ENCODE measurements at places on chromosomes 12 and 14.

DNA sequence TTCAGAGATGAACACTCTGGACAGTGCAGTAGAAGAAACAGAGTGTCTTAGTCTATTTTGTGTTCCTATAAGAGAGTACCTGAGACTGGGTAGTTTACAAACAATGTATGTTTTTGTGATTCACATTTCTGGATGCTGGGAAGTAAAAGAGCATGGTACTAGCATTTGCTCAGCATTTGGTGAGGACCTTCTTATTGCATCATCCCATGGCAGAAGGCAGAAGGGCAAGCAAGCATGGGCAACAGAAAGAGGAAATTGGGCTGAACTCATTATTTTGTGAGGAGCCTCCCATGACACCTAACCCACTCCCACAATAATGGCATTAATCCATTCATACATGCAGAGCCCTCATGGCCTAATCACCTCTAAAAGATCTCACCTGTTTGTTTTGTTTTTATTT lies 8.0 kb downstream of the ANKS1B start:
- DNase-seq = no peak

DNA sequence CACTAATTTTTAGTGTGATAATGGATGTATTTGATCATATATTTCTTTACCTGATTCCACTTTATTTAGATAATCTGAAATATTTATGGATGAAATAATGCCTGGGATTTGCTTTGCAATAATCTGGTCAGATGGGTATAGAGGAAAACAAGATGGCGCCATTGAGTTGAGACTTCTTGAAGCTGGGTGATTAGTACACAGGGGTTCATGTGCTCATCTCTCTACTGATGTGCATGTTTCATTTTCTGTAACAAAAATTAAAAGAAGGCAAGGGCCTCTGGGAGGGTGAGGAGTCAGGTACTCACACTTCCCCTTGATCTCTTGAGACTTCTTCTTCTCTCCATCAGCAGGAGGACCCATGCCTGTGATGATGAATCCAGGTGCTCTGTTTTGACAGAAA lies 61.8 kb downstream of the GCH1 start:
- DNase-seq = no peak

DNA sequence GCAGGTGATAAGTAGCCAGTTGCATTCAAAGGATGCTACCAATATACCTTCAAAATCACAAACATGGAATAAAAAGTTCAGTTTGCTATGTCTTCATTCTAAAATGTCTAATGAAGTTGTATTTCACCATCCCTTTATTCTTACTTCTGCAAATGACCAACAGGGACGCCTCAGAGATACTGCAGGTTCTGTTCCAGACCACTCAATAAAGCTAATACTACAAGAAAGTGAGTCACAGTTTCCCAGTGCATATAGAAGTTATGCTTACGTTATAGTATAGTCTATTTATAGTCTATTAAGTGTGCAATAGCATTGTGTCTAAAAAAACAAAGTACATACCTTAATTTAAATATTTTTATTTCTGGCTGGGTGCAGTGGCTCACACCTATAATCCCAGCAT lies 29.3 kb upstream of the EIF5 start:
- DNase-seq = no peak

- no peak for DNase-seq
Observed at GRCh38 chr12:70190262-70191010, 52.8 kb upstream of the CNOT2 start.

GRCh38 chr12:4243091-4243490 lies 30.5 kb upstream of the CCND2 start:
- DNase-seq = no peak

DNA sequence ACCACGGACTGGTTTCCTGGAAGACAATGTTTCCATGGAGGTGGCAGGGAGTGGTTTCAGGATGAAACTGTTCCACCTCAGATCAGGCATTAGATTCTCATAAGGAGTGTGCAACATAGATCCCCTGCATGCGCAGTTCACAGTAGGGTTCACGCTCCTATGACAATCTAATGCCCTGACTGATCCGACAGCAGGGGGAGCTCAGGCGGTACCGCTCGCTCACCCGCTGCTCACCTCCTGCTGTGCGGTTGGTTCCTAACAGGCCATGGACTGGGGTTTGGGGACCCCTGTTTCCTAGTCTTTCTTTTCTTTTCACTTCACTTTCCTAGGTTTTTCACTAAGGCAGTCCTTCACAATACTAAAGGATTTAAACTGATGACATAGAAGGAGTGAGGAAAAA lies 39.6 kb downstream of the GUCY2C start:
- DNase-seq = no peak

DNA sequence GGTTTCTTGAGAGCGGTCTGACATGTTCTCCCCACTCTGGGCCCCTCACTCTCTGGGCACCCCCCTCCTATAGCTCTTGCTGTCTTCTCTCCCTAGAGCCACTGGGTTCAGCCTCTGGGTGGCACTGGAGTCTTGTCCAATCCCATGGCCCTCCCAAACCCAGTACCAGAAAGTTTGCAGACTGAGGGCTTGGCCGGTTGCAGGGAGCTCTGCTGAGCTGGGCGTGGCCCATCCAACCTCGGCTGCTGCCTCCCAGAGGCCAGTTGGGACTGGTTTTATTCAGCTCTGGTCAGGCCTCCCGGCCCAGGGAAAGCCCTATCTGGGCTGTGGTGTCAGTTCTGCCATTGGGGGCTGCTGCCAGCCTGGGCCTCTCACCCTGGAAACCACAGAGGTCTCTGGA lies 37.9 kb downstream of the ISCA2 start:
- DNase-seq = no peak

DNA sequence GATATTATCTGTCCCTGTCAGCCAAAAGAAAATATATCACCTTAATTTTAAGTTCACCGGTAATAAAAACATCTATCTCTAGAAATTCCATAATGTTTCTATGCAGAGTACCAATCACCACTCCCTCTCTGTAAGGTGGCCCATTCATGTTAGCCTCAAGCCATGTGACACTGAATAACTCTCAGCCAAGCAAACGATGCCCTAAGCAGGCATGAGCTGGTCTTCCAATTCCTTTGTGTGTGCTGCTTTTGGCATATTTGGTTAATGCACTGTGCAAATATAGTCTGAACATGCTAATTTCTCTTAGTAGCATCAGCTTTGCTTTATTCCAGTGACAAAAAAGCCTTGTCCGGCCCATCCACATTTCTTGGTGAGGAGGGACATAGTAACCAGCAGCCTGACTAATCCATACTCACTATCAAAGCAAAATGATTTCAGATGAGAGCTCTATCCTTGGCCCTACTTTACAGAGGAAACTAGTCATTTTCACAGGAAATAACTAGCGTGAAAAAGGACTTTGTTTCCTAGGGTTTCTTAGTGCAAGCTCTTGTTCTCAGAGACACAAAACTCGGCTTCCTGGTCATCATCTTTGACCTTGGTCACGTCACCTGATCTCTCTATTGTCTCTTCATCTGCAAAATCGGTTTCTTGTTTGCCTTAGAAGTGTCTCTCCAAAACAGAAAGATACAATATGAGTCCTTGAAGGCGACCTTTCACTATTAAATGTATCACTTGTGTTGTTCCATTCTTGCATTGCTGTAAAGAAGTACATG lies 59.2 kb upstream of the RTRAF start:
- DNase-seq = no peak

DNA sequence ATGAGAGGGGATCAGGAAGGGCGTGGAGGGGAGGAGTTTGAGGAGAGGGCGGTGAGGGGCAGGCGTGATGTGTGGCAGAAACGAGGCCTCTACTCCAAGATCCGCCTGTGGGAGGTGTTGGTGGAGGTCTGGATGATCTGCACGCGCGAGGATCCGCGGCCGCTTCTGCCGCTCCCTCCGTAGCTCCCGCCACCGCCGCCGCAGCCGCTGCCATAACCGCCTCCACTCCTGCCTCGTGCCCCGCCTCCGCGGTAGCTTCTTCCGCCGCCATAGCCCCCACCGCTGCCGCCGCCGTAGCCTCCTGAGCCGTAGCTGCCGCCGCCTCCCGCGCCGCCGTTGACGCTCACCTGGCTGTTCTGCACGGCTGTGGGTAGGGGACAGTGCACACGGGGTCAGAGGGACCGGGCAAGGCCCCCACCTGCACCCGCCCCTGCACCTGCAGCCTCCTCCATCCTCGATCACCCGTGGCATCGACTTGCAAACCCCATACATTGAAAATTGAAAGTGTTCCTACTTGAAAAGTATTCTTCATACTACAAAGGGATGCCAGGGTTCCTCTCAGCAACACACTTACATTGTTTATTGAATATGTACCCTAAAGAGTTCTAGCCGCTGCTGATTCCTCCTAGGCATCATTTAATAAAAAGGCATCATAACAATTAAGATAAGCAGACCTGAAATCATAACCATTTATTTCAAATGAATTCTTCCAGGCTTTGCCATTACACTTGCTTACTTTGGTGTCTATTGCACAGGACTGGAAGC lies 11.1 kb upstream of the KRT1 start:
- peak; percentile 14 for DNase-seq

GRCh38 chr12:26274441-26275312 lies 79.3 kb downstream of the SSPN start:
- no peak for DNase-seq

DNA sequence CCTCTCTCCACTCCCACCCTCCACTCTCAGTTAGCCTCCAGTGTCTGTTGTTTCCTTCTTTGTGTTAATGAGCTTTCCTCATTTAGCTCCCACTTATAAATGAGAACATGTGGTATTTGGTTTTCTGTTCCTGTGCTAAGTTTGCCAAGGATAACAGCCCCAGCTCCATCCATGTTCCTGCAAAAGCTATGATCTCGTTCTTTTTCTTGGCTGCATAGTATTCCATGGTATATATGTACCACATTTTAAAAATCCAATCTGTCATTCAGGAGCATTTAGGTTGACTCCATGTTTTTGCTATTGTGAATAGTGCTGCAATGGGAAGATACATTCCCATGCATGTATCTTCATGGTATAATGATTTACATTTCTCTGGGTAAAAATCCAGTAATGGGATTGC lies 2.8 kb upstream of the WASHC4 start:
- no peak for DNase-seq

DNA sequence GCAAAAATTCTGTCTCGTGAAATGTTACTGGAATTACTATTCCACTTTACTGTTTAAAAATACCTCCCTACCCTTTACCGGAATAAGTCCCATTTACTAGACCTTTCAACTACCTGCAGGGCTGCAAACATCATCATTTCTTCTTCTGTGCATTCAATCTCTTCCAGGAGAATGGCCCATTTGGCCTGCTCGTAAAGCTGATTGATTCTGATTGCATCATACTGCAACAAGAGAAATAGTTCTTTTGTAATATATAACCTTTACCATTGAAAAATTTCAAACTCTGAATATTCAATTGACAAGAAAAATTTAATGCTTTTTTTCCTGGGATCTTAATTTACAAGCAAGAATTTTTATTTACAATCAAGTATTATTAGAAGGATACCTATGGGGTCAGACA lies 72.4 kb downstream of the FERMT2 start:
- DNase-seq = no peak

DNA sequence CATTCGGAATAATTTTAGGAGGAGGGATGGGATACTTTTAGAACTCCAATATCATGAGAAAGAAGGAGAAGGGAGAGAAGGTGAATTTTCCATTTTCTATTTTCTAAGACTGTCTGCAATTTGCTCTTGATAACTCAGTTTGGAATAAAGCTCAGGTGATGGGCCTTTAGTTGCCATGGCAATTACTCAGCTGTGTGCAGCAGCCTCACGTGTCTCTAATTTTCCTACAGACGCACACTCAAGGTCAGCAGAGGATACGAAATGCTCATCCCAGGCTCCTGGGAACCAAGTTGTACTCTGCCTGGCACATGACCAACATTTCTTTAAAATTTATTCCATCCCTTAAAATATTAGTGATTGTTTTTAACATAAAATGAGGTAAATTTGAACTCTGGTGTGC lies 76.7 kb downstream of the TTC8 start:
- no peak for DNase-seq

DNA sequence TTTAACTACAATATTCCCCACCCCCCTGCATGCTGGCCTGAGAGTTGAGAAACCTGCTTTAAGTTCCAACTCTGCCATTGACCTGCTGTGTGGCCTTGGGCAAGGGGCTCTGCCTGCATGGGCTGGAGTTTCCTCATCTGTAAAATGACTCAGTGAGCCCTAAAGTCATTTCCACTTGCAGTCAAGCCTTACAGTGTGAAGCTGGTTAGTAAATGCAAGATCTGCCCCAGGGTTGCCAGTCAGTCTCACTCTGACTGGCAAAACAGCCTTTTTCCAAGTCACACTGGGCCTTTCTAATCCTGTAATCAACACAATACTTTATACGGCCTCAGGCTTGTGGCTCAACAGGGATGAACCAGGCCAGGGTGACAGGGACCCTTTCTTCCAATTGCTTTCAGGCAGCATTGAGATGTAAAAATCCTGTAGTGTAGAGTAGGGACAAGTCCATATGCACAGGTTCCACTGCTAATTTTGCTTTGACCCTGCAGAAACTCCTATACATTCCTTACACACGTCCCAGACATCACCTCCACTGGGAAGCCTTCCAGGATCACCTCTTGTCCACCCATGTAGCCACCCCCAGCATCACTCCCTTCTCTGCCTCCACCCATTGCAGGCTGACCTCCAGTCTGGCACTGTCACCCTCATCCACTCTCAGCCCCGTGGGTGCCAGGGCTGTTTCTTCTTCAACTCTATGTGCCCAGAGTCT lies 42.6 kb upstream of the PRIMA1 start:
- no peak for DNase-seq

DNA sequence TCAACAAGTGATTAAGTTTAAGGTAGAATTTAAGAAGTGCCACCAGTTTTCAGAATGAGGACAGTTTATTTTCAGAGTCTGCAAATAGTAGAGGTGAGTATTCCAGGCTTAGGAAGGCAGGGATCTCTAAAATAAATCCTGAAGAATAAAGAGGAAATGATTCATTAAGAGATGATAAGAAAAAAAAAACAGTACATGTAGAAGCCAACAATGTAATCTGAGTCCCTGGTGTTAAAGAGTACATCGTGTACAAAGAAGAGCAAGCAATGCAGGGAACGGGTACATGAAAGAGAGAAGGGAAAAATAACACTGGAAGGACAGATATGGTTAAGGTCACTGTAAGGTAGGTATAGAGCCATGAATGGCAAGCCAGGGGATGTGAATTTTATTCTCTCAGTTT lies 95.2 kb upstream of the FOXG1 start:
- DNase-seq = no peak

DNA sequence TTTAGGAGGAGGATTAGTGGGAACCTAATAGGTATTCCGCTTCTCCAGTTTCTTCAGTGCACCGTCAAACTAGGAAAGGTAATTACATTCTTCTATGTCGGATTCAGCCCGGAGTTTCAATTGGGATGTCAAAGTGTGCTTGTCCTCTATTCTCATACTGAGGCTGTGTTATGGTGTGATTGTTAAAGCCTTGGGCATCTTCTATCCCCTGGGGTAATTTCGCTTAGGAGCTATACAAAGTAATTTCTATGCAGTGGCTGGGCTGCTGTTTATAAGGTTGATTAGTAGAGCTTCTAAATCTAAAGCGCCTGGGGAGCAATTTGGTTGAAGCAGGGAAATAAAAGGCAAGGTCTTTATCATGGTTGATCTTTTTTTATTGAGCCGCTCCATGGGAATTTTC lies 399.6 kb downstream of the ZFP36L1 start:
- no peak for DNase-seq
